Effector memory CD8-positive, alpha-beta T cell (primary cell): ENCODE measurements at places on chromosomes 2 and 18.

- DNase-seq = no peak
- peak overlapping the region; percentile 96 for H3K27ac ChIP-seq
- H3K27me3 ChIP-seq = no peaks in the 10 kb centered on the region
Observed at GRCh38 chr2:98608962-98609604, 694 bp downstream of the UNC50 start.

DNA sequence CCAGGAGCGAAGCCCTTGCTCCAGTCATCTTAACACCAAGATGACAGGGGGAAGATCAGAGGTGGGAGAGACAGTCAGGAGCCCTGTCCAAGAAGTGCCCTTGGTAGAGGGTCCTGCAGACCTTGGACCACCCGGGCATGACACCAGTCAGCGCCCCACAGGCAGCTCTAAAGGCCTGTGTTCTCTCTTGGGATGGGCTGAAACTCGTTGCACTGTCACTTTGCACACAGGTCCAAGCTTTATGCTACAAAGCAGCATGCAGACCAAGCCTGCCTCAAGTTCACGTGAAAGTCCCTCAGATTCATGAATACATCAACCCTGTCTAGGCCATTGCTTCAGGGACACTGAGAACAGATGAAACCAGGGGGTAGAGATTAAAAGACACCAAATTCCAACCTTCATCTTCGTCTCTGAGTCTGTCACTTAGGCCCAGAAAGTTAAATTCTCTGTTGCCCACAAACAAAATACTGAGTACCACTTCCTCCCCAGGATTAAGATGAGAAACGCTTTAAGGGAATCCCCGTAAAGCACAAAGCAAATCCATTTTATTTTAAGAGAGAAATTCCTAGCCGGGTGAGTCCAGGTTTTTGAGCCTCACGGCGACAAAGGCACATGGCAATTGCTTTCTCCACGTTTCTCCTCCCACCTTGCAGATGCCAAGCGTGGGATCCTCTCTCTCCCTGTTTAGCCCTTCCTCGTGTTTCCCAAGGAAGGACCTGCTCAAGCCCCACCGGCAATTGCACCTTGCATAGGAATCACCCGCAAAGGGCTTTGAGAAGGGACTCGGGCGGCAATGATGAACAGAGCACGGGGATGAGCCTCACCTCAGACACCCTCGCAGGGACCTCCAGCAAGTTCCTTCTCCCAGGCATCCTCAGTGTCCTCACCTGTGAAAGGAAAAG, 75.0 kb upstream of the ID2 start:
- H3K4me1 ChIP-seq = peaks cover 3% of the 10 kb centered on the region
- no peaks in the 10 kb centered on the region for H3K36me3 ChIP-seq
- DNase-seq = no peak
- H3K27ac ChIP-seq = no peak overlapping the region

GRCh38 chr2:17652681-17653394, 100.8 kb downstream of the SMC6 start:
- DNase-seq = no peak
- H3K36me3 ChIP-seq = no peaks in the 10 kb centered on the region
- H3K27ac ChIP-seq = no peak overlapping the region

GRCh38 chr2:174337337-174338146, 2.8 kb downstream of the SP9 start:
- peaks cover 63% of the 10 kb centered on the region for H3K27me3 ChIP-seq
- H3K4me3 ChIP-seq = peak overlapping the region; percentile 78
- DNase-seq = peak; percentile 33
- peaks cover 41% of the 10 kb centered on the region for H3K4me1 ChIP-seq
- H3K36me3 ChIP-seq = peaks cover 71% of the 10 kb centered on the region
